Activated gamma-delta T cell (primary cell): ENCODE measurements at places on chromosomes 5 and 9.

GRCh38 chr5:111927191-111927590, 170.2 kb upstream of the NREP start:
- no peak for DNase-seq

DNA sequence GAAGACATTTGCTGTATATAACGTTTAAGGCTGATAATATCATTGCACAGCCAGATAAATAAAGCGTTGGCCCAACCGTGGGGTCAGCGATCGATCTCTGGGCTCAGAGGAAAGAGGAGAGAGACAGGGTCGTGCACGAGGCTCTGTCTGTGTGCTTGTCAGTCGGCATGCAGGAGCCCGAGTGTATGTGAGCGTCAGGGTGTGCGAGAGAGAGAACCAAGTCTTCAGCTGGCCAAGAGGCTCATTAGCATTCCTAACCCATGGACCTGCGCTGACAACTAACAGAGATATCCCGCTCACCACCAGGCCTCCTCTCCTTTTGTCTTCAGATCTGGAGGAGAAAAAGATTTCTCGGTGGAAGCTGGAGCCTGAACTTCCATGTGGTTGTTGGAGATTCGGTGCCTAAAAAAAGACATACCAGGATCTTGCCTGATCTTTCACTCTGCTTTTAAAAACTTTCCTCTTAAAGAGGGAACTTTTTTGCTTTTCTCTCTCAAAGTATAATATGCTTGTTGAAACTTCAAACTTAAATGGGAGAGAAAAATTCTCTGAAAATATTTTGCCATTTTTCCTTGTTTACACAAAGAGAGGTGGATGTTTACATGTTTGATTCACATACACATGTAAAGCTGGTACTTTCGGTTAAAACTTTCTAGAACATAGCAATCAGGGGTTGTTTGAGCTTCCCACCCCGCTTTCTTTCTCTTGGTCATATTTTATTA, 16.5 kb downstream of the NR2F1 start:
- DNase-seq, result no peak

- DNase-seq, result no peak
These were observed 121.1 kb upstream of the IL12B start for GRCh38 chr5:159451197-159452052.

GRCh38 chr9:94157050-94157801, 73.0 kb downstream of the PTPDC1 start:
- no peak for DNase-seq

DNA sequence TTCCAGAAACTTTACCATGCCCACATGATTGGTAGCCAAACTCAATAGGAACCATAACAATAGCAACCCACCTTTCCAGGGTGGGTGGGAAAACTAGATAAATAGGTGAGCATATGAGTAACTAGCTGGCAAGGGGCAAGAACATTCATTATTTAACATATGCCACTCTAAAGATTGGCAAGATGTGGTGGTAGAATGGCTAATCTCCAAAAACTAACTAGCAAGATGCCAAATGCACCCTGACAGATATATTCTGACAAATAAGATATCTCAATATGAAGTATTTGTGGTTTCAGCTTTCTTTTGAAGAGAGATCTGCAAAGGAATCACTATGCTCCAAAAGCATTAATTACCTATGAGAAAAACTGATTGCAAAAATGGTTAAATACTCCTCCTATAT, 895.6 kb downstream of the TLE1 start:
- DNase-seq, result no peak

DNA sequence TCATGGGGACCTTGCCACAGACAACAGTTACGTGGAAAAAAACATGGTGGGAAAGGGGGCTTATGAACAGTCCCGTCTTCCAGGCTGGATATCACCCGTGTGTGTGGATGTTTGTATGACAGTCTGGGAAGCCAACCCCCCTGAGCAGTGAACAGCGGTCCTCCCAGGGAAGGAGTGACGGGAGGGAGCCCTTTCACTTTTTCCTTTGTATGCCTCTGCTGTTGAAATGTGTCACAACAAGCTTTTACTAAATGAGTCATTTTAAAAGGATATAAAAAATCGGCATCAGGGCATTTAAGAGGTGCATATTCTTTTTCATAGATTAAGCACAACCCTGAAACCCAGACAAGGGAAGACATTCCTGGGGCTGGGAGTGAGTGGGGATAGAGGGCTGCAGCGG, 5.1 kb downstream of the MYMK start:
- no peak for DNase-seq

DNA sequence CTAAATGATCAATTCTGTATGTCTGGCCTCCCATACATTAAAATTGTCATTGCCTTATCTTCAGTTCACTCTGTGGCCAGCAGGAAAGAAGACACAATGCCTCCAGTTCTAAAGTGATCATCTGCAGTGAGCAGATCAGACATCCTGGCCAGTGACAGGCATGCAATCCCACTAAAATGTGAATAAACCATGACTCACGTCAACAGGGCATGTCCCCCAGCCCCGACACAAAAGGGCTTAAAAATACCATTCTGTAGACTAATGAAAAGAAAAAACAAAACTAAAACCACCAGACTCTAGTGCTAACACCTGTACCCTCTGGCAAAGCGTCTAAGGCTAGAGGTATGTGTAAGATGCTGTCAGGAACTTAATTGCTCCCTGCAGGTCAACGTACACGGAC, 38.5 kb downstream of the DDX31 start:
- no peak for DNase-seq

DNA sequence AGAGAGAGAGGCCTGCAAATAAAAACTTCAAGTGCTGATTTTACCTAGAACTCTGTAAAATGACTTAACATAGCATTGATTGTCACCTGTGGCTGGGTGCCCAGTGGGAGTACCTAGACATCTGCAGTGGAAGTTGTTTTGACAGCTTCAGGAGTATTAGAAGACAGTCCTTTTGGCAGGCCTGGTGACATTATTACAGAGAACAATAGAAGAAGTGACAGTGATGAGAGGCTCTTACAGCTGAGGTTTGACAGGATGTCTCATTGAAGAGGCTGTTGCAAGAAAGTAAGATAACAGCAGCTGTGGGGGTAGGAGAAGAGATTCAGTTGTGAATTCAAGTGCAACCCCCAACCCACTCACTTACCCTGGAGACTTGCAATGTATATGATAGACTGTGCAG, 27.9 kb upstream of the MUSK start:
- no peak for DNase-seq

DNA sequence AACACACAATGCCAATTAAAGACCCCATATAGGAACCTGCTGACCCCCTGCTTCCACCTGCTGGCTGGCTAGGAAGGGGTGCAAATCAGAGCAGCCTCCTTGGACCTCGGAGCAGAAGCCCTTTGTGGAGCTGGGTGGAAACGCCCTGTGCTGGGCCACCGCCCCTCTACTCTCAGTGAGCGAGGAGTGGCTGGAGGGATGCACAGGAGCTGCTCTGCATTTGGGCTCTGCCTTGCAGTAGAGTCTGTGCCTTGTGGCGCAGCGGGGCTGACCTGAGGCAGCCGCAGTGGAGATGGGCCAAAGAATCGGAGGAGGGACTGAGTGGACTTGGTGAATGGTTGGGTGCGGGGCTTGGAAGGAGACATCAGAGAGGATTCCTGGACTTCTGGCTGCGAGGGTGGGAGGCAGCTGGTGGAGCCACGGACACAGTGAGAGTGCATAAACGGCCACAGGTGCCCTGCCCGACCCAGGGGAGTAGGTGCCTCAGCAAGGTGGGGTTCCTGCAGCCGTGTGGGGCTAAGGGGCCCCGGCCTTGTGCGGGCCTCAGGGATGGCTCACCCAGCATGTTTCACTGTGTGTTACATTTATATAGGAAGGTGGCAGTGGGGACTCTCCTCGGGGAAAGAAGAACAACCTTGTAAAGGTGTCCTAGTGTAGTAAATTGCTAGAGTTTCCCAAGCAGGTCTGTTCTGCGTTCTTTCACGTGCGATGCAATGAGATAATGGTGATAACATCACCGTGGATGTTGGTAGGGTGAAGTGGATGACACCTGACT, 14.1 kb upstream of the IRX4 start:
- DNase-seq, result no peak

DNA sequence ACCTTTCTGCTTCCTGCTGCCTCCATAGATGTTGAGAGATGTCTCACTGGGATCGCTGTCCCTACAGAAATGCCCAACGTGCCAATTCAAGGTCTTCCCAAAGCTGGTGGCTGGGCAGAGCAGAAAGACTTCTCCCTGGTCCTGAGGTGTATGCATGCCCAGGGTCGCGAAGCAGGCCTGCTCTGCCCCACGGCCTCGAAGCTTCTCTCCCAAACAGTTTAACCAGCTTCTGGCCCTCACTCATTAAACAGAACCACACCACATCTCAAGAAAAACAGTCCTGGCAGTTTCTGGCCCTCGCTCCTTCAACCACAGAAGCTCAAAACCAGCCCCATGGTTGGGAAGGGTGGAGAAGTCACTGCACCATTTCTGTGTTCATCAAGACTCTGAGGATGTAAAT, 14.7 kb upstream of the SMIM32 start:
- DNase-seq, result no peak

GRCh38 chr9:530681-531080, 310.8 kb upstream of the DMRT1 start:
- no peak for DNase-seq

DNA sequence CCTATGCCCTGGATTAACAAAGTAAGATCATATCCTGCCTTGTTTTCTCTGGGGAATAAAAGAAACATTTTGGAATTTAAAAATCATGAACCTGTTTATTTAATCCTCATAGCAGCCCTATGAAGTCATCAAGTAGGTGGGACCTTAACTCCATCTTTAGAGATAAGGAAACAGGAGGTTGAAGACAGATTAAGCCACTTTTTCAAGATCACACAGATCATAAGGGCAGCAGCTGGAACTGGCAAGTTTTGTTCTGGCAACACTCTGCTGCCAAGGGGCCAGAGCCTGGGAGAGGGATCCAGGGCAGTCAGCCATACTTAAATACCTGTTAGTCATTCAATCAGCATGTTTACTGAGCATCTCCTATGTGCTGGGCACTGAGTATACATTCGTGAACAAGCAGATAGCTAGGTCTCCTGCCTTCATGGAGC, 63.7 kb downstream of the SLC1A1 start:
- DNase-seq, result no peak

DNA sequence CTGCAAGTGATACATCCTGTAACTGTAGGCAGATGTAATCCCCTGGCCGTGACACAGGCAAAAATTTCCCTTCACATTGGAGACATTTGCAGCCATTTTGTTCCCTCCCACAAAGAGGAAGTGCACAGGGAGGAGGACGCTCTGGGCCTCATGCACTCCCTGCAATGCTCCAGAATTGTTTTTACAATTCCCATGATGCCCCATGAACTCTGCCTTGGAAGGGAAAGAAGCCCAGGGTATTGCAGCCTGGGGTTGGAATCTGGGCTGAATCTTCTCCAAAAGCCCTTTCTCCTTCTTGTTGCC, 491.7 kb downstream of the CCDC171 start:
- DNase-seq, result no peak

- DNase-seq, result no peak
These were observed 28.8 kb downstream of the FAM163B start for GRCh38 chr9:133580419-133580738.

DNA sequence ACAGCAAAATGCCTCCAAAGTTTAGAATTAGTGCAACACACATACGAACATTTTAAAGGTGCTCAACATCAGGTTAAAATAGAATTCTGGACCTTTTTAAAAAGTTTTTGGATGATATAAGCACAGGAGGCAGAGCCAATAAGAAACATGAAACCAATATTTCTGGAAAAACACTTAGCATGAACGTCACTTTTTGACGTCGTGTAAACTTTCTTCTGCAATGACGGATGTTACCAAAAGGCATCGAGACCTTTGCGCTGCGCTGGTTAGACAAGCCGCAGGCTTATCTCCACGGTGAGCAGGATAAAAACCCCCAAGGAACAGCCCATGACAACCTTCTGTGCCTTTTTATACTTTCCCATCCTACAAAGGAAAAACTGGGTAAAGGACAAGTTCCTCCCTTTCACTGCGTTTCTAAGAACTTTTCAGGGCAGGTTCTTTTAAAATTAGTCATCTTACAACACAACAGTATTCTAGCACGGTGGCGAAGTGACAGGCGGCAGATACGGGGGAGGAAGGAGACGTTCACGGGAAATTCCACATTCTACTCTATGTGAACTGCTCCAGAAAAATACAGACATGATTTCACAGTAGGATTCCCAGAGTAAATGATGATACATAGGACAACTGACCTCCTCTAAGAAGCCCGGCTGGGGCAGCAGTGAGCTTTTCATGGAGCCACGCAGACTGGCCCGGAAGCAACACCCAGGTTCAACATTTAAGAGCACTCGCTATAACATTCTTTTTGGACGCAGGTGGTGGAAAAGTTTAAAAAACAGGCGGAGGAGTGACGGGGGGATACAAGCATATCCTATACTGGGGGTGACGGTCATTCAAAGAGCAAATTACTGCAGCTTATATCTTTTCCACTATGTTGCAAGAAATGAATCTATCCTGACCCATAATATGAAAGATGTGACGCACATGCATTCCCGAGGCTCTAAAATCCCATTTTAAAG, 52.4 kb downstream of the USP20 start:
- no peak for DNase-seq

- DNase-seq, result no peak
These were observed 221.4 kb downstream of the CFAP90 start for GRCh38 chr5:7629561-7629960.

DNA sequence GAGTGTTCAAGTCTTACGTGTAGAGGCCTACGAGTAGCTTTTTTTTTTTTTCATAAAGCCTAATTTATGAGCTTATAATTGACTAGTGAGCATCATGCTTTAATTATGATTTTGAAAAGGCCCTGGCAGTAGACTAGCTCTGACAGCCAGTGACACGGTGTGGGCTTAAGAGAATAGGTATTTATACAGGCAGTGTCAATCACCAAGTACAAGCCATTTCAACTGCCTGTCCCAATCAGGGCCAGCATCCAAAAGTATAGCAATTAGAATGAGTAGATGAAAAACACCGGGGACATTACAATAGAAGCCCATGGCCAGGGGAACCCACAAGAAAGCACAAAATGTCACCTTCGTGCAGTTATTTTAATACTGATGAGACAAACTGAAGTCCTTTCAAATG, 552.8 kb downstream of the CAAP1 start:
- DNase-seq, result no peak

DNA sequence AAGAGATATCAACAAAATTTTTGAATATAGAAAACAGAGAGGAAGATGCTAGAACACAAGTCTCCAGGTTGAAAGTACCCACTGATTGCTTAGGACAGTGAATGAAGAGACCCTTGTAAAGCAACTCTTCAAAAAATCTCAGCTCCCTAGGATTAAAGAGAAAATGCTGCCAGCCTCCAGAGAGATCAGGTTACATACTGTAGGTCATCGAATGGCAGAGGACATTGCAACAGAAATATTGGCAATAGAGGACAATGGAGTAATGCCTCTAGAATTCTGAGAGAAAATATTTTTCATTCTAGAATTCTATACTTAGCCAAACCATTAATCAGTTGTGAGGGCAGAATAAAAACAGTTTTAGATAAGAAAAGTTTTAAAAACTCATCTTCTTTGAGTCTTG, 43.1 kb upstream of the ELL2 start:
- no peak for DNase-seq

GRCh38 chr5:159838551-159839222, 77.6 kb upstream of the ADRA1B start:
- no peak for DNase-seq

DNA sequence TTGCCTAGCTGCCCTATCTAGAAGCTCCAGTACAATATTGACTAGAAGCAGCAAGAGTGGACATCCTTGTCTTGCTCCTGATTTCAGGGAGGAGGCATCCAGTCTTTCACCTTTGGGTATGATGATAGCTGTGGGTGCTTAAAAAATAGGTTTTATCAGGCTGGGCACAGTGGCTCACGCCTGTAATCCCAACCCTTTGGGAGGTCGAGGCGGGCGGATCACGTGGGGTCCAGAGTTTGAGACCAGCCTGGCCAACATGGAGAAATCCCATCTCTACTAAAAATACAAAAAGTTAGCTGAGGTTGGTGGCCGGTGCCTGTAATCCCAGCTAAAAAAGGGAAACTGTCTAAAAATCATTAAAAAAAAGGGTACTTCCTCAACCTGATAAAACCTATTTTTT, 2.0 kb upstream of the CAMSAP1 start:
- no peak for DNase-seq
